ENCODE measurements at places on chromosomes 6 and 20.

DNA sequence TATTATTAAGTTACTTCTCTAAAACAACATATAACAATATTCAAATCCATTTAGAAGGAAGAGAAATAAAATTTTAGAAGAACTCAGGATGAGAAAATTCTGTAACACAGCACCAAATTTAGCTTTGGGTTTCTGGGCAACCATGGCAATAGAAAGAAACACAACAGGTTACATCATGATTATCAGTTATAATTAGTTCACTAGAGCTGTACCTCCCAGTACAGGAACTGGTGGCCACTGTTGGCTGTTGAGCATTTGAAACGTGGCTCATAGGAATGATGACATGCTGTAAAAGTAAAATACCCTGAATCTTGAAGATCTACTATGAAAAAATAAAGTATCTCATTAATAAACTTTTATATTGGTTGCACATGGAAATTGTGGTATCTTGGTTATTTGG lies 23.7 kb upstream of the MAP3K4 start:
- no peak for DNase-seq

DNA sequence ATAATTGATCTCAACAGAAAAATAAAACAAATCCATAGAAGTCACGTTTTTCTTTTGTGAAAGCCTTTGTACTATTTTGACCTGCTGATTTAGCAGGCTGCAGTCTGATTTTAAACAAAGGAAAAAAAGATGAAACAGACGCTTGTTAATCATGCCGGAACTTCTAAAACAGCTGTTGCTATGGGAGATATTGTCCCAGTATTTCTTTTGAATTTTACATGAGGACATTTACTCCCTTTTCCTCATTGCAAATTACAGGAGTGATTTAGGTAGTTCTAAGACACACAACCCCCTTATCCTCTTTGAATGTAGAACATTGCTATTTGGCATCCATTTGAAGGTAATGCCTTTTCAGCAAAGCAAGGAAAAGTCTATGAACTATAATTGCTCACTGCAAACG lies 416.1 kb downstream of the BCKDHB start:
- DNase-seq: no peak

GRCh38 chr6:147855803-147856482 lies 347.5 kb downstream of the SAMD5 start:
- DNase-seq: no peak

- DNase-seq: no peak
Measured at GRCh38 chr6:131041814-131042213, 21.2 kb downstream of the EPB41L2 start.

DNA sequence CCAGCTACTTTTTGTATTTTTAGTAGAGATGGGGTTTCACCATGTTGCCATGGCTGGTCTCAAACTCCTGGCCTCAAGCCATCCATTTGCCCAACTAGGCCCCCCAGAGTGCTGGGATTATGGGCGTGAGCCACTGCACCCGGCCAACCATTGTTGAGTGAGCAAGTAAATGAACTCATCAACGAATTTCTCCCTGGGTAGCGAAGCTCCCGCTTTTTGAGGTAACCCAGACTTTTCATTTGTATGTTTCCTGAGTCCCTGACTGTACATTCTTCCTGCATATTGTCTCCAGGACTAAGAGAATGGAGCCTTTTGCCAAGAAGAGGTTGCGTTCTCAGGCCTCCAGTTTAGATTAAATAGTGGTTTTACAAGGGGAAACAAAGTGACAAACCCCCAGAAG lies 36.4 kb downstream of the RIPOR3 start:
- no peak for DNase-seq

All from NCI-H2107 (cell line).